ENCODE measurements at places on chromosomes 2 and 18. TPM values are rescaled to one million over a fixed set of nuclear protein-coding genes. Genes with fewer than 3 reads are reported as not detected.

DNA sequence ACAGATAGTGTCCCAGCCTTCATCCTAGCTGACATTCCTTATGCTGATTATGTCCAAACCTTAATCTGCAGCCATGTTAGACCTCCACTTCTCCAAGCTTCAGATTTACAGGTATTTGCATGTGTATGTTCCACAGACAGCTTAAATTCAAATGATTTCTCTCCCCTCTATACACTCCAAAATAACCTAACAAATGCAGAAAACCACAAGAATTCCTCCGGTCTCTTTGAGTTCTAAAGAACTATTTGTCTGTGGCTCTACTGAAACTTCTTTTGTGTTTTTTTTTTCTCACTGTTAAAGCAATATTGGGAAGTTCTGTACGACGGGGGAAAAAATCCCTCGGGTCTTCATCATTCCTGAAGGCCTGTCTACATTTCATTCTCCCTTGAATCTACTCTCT is 8.6 kb downstream of the NDUFS1 start:
- no peak for DNase-seq

DNA sequence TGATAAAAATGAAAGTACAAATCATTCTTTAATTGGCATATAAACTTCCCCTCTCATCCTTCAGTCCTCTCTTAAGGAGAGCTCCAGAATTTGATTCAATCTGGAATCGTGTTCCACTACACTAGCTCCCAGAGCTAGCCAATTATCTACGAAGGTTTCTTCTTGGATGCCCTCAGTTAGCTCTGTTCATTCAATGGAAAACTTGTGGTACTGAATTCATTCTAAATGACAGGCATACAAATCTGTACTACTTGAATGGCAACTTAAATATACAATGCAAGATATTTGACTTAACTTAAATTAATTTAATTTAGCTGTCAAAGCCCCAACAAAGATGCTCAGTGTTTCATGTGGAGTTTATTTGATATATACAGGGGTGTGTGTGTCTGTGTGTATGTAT is 1474.2 kb upstream of the CELF4 start:
- DNase-seq, result no peak

GRCh38 chr2:197124639-197125390 is 185.8 kb downstream of the ANKRD44 start:
- DNase-seq, result no peak

- DNase-seq, result peak; percentile 66
Observed at GRCh38 chr2:238263204-238264071, 23.6 kb upstream of the HES6 start.

The LONRF2 gene
- 6.7 TPM for total RNA-seq

DNA sequence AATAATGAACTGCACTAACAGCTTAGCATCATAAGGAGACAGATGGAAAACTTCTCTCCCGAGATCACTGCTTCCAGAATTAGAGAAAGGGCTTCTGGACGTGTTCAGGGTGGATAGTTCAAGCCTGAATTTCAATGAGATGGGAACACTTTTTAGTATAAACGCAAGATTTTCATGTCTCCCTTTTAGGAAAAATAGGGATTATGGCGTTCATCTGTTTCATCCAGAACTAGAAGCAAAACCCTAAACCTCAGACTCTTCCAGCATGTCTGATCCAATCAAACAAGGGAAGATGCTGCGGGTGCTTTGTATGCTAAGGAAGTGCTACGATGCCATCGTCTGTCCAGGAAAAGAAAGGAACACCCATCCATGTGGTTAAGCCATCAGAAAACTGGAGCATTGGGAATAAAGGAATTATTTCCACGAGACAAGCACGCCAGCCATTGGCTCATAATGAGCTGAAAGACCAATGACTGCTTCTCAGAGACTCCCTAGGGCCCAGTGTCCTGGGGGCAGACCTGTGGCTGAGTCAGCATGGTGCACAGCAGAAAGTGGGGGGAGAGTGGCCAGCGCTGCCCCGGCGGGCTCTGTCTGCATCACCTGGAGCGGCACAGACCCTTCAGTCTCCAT is 65.9 kb upstream of the AFF3 start:
- no peak for DNase-seq

The CD226 gene
- total RNA-seq, result 3.6 TPM

The ABCA12 gene
- 0.58 TPM for total RNA-seq

GRCh38 chr2:28997237-28997846 is 16.2 kb downstream of the TOGARAM2 start:
- DNase-seq, result no peak

DNA sequence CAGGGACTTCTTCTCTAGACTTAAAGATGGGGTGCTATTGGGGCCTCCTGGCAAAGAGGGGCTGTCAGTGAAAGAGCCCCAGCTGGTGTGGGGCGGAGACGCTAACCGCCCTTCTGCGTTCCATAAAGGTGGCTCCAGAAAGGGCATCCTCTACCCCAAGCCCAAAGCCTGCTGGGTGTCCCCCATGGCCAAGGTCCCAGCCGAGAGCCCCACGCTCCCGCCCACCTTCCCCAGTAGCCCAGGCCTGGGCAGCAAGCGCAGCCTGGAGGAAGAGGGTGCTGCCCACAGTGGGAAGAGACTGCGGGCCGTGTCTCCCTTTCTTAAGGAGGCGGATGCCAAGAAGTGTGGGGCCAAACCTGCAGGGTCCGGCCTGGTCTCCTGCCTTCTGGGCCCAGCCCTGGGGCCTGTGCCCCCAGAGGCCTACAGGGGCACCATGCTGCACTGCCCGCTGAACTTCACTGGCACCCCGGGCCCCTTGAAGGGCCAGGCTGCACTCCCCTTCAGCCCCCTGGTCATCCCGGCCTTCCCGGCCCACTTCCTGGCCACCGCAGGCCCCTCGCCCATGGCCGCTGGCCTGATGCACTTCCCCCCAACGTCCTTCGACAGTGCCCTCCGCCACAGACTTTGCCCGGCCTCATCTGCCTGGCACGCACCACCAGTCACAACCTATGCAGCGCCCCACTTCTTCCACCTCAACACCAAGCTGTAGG is 15.2 kb downstream of the ARID5A start:
- no peak for DNase-seq

- no peak for DNase-seq
Observed at GRCh38 chr2:179263446-179264367, 925 bp downstream of the SESTD1 start.

The MFSD6 gene
- 16.3 TPM for total RNA-seq

DNA sequence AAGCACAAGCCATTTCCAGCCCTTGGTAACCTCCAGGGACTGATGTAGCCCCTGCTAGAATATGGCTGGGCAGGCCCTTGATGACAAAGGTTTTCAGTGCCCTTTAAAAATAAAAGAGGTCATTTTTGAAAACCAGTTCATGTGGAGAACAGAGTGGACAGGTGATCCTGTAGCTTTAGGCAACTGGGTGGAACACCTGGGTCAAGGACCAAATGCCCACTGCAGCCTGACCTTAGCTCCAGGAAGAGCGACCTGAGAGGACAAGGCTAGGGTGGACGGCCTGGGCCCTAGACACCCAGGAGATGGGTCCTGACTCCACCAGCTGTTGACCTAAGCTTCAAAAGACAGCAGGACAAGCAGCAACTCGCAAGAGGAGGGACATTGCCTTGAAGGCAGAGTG is 116.6 kb downstream of the LIPG start:
- DNase-seq, result no peak

DNA sequence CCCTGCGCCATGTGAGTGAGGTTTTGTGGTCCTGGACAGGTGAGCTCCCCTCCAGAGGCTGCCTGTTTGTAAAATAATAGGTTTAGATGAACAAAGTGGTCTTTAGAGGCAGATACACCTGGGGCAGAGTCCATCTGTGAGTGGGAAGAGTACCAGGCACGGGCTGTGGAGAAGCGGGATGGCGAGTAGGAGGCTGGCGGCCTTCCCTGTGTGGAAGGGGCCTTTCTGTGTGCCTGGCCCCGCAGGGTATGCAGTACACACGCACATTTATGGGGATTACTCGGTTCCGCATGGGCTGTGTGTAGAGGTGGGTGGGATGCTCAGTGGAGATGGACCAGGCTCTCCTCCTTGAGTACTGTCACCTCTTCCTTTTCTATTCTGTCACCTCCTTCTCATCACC is 64.1 kb downstream of the AGAP1 start:
- no peak for DNase-seq

The SERPINB11 gene
- total RNA-seq, result 3.5 TPM

The CDH20 gene
- 1.1 TPM for total RNA-seq

The CERKL gene
- not detected for total RNA-seq

DNA sequence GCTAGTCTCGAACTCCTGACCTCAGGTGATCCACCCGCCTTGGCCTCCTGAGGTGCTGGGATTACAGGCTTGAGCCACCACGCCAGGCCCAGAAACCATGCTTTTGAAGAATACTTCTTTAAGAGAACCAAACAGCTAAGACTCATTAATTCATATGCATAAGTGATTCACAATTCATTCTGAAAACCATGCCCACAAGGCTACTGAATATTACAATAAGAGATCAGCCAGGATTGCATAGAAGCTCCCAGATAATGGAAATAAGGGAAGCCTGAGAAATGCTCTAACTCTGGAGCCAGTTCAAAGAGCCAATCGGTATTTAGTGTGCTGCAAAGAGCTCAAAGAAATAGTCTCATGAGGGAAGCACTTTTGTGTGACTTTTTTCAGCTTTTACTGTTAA is 2.4 kb downstream of the ZNF396 start:
- DNase-seq, result no peak

GRCh38 chr18:69948256-69948655 is 583 bp upstream of the CD226 start:
- no peak for DNase-seq

The CNRIP1 gene
- total RNA-seq, result 38.0 TPM

The PPP3R1 gene
- 75.2 TPM for total RNA-seq

DNA sequence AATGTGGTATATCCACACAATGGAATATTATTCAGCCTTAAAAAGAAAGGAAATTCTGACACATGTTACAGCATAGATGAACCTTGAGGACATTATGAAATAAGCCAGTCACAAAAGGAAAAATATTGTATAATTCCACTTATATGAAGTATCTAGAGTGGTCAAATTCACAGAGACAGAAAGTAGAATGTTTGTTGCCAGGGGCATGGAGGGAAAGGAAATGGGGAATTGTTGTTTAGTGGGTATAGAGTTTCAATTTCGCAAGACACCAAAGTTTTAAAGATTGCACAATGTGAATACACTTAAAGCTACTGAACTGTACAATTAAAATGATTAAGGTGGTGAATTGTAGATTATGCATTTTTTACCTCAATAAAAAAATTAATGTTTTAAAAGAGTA is 92.9 kb downstream of the TXNL1 start:
- no peak for DNase-seq

DNA sequence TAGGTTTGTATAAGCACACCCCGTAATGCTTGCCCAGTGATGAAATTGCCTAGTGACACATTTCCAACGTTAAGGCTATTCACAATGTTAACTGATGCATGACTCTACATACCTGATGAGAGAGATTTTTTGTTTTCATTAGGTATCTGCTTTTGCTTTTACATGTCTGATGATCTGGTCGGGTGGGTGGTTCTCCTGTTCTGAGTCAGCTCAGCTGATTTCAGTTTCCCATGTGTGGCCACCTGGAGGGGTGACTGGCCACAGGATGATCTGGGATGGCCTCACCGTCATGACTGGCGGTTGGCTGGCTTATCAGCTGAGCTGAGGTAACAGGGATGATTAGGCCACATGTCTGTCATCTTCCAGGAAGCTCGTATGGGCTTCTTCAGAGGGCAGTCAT is 33.8 kb upstream of the ACYP2 start:
- no peak for DNase-seq

The RAB17 gene
- 1.7 TPM for total RNA-seq

The ADCYAP1 gene
- 6.3 TPM for total RNA-seq

- no peak for DNase-seq
Observed at GRCh38 chr2:86274265-86274917, 63.0 kb downstream of the REEP1 start.

DNA sequence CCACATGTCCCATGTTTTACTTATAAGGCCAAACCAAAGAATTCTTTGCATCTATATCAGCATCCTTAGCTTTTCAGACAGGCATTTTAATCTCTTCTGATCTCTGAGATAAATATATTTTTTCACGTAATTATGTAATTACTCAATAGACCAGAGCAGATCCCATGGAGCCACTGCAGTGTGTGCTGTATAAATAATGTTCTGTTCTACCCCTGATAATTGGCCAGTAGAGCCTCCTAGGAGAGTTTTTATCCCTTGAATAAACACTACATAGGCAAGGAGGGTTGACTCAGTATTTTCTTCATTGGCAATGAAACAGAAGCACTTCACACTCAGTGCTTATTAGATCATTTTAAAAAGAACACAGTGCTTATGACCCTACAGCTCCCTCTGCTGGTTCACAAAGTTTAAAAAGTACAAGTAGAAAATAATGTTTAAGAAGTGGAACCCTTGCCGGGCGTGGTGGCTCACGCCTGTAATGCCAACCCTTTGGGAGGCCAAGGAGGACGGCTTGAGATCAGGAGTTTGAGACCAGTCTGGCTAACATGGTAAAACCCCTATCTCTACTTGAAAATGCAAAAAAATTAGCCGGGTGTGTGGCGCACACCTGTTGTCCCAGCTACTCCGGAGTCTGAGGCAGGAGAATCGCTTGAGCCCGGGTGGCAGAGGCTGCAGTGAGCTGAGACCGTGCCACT is 91.9 kb downstream of the PPP1R1C start:
- peak; percentile 48 for DNase-seq

- no peak for DNase-seq
Observed at GRCh38 chr18:36559149-36559857, 261.8 kb downstream of the FHOD3 start.

The TEX44 gene
- total RNA-seq, result not detected

Data from urinary bladder (tissue), 4 donors.